Left cardiac atrium (tissue), 4 donors: ENCODE measurements at places on chromosomes 12 and 14. TPM values are rescaled to one million over a fixed set of nuclear protein-coding genes. Genes with fewer than 3 reads are reported as not detected.

- DNase-seq = no peak
Measured at GRCh38 chr14:93977790-93978581, 1.6 kb upstream of the ASB2 start.

DNA sequence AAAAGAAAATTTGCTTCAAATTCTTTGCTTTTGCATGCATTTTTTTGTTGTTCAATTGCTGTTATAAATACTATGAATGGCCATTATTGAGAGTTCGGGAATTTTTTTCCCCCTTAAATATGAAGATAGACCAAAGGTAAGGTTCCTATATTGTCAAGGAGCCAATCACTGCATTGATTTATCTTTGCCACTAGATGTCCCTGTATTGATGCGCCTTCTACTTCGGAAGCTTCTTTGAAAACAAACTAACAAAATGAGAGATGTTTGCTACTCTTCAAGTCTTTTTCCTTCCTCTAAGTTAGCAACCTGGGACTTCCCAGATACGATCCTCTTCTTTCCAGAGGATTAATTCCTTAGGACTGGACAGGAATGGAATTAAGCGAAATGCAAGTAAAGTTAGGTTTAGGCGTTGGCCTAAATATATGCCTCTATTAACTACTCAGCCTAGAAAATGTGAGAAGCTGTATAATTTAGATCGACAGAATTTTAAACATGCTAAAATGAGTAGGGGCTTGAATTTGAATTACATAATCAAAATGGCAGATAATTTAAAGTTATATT, 318.1 kb downstream of the AEBP2 start:
- DNase-seq = no peak

GRCh38 chr14:79293482-79294177, 917.7 kb downstream of the DIO2 start:
- no peak for DNase-seq

DNA sequence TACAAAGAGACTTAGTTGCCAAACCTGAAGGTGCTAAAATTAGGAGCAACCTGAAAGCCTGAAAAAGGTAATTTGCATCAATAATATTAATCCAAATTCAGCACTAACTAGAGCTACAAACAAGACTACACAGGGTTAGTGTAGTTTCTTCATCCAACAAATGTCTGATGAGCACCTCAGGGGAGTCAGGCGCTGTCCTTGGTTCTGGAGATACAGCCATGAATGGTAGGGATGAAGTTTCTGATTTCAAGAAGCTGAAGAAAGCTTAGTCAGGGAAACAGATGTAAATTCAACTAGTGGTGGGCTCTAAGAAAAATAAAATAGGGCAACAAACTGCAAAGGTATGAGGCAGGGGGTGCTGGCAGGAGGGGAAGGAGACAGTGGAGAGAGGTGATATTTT, 266.3 kb downstream of the GLT1D1 start:
- no peak for DNase-seq

- no peak for DNase-seq
Measured at GRCh38 chr14:89415159-89415558, 1.9 kb downstream of the FOXN3 start.

GRCh38 chr12:108634341-108634751, 652 bp upstream of the SELPLG start:
- DNase-seq = no peak

DNA sequence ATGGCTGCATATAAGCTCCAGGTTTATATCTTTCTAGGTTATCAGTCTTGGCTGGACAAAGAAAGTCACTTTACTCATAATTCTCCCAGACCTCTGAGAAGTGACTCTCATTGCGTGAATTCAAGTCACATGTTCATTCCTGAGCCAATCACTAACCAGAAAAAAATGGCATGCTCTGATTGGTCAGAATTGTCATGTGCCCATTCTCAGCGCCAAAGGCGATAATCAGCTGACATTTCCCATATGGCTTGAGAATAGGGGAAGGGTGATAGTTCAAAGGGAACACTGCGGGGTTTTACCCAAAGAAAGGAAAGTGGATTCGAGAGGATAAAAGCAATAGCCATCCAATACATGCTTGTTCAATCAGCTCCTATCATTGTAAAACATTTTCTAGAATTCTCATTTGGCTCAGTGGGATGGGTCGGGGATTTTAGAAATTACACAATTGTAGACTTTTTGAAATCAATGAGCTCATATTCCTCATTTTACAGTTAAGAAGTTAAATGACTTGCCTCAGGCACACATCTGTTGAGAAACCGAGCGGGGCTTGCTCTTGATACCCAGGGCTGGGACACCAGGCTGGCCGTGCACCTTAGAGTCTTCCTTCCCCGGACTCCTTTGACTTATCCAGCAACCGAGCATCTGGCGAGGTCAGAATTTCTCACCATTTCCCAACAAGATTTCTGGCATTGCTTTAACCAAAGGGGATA, 454.0 kb upstream of the TBX3 start:
- DNase-seq = no peak

DNA sequence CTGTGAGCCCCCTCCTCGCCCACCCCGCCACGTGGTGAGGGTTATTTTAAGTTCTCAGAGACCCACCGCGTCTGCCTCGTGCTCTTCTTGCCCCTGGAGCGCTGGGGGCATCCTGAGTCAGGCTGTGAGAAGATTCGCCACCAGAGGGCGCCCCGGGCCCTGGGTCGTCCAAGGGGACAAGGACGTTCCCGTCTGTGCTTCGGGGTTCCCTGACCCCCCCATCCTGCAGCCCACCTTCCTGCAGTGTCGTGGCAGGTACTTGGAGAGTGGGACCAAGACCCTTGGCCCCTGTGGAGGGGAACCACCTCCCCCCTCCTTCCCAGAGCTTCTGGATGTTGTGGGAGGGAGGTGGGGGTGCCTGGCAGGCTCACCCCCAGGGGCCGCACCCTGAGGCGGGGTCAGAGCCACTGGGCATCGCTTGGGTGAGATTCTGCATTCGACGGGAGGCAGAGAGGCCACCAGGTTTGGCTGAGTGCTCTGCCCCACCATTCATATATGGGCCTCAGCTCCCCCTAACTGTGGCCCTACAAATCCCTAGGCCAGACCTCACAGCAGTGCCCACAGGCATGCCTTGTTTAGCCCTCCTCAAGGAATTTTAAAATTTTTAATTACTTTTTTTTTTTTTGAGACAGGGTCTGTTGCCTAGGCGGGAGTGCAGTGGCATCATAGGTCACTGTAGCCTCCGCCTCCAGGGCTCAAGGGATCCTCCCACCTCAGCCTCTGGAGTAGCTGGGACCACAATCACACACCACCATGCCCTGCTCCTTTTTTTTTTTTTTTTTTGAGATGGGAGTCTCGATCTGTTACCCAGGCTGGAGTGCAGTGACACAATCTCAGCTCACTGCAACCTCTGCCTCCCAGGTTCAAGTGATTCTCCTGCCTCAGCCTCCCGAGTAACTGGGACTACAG, 17.0 kb downstream of the RHOF start:
- DNase-seq = peak; percentile 88

DNA sequence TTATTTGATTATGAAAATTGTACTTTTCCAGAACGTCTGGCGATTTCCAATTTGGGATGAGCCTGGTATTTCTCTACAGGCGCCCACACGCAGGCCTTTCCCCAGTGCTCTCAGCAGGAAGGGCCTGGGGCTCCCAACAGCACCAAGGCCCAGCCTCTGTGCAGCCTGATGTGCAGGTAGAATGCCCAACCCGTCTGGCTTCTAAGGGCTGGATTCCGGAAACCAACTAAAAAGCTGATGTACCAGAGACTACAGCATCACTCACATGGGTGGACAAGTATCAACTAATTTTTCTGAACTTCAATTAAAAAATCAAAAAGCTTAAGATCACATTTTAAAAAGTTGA, 25.8 kb downstream of the CDC42BPB start:
- no peak for DNase-seq

GRCh38 chr12:93918262-93918661, 230.1 kb upstream of the PLXNC1 start:
- DNase-seq = no peak

DNA sequence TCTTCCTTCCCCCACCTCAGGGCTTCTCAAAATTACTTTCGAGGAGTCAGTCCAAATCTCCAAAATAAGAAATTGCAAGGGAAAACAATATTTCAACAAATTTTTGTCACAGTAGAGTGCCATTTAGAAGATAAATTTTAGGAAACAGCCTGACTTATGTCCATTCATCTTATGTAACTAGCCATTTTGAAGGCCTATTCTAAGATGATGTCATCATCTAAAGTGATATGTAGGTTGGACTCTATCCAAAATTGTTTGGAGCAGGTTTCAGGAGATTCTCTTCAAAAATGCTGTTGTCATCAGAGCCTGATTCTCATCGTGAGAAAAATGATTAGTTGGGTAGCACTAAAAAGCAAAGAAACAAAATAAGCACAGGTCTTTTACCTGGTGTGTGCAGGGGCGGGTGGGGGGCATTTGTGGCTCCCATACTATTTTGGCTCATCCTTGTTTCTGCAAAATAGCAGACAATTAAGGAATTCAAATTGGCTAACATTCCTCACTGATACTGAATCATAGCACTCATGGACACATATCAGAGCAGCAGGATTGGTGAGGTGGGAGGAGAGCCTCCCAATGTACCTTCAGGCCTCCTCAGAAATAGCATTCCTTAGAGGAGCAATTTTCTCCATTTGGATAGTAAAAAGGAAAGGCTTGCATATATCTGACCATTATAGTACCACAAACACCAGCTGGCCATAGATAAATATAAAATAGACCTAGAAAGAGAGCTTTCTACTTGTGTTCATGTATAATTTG, 360.9 kb upstream of the NAV3 start:
- DNase-seq = no peak

GRCh38 chr14:90409209-90409730, 12.4 kb downstream of the CALM1 start:
- peak; percentile 77 for DNase-seq

DNA sequence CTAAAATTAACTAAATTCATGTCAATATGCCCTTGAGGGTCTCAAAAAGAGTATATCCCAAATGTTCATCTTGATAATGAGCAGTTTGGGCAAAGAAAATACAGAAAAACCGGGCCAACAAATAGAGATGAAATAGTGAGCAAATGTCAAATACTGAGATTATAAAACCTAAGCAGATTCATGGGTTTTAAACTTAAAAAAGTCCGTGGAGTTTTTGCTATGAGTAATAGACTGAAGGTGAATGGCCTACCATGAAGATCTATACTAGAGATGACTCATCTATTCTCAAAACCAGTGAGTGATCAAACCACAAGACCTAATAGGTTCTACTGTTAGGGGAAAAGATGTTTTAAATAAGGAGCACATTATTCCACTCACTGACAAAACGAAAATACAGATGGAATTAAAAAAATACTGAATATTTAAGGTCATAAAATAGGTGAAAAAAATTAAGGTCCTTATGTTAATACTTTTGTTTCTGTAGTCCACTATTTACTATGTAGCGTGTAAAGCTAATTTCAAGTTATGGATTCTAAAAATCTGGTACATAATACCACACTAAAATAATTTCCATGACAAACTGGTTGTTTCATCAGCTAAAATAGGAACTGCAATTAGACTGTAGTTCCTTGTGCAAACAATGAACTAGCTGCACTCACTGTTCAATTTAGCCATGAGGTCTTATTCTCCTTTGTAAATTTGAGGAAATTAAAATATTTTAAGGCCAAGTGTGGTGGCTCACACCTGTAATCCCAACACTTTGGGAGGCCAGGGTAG, 5.0 kb downstream of the HNRNPC start:
- no peak for DNase-seq

Gene AKAP5
- total RNA-seq = 0.27 TPM

Gene RNU6-8
- total RNA-seq = not detected

Gene PDZRN4
- total RNA-seq = 0.50 TPM

Gene TAS2R43
- total RNA-seq = not detected

Gene KLHL33
- 0.77 TPM for total RNA-seq
